ENCODE measurements at places on chromosomes 16 and 17.

DNA sequence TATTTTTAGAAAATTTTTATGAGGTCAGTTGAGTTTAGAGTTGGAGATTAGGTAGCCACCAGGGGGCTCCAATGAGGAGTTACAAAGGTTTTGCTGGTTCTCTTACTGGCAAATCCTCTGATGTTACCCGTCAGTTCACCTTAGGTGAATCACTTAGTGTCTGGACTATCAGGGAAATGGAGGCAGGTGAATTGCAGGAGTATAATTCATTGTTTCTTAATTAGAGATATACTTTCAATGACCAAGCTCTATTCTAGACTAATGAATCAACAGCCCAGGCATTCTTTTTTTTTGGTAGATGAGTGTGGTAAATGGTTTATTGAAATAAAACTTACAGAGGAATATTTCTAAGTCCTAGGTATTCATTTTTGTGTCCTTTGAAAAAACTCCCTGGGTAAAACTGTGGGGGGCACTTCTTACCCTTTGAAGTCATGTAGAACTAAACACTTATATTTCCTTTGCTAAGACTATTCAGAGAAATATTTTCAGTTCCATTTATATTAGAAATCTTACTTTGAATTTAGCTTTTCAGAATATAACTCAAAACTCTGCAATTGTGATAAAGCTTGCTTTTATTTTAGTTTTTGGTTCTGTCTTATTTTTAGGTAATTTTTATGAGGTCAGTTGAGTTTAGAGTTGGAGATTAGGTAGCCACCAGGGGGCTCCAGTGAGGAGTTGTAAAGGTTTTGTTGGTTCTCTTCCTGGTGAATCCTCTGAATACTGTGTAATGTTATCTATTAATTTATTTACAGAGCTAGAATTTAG lies 17.7 kb downstream of the PSMD11 start:
- DNase-seq, result peak; percentile 62

- DNase-seq, result peak; percentile 68
These were observed 1.5 kb downstream of the GRB7 start for GRCh38 chr17:39738983-39739884.

- DNase-seq, result no peak
These were observed 852 bp upstream of the HELZ start for GRCh38 chr17:67245694-67246402.

DNA sequence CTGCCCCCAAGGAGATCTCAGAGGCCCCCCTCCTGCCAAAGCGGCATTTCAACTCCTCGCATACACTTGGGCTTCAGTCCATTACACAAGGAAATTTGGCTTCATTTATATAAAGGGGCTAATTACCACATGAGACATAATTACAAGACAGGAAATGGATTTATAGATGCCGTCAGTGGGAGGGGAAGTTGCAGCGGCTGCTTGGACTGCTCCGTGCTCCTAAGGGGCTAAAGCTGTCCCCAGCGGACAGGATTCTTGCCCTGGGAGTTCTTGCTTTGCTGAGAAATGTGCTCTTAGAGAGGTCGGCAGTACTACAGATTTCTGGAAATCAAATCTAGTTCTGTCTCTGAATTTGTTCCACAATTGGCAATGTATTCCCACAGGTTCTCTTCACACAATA lies 57.2 kb upstream of the NLK start:
- DNase-seq, result no peak

GRCh38 chr16:55494994-55495421 lies 13.9 kb upstream of the LPCAT2 start:
- peak; percentile 97 for DNase-seq

- DNase-seq, result no peak
These were observed 3.1 kb downstream of the MYH3 start for GRCh38 chr17:10653987-10654386.

GRCh38 chr16:77548151-77548550 lies 113.3 kb upstream of the ADAMTS18 start:
- DNase-seq, result peak; percentile 61

- DNase-seq, result no peak
These were observed 12.4 kb downstream of the CBLN1 start for GRCh38 chr16:49269201-49269600.

DNA sequence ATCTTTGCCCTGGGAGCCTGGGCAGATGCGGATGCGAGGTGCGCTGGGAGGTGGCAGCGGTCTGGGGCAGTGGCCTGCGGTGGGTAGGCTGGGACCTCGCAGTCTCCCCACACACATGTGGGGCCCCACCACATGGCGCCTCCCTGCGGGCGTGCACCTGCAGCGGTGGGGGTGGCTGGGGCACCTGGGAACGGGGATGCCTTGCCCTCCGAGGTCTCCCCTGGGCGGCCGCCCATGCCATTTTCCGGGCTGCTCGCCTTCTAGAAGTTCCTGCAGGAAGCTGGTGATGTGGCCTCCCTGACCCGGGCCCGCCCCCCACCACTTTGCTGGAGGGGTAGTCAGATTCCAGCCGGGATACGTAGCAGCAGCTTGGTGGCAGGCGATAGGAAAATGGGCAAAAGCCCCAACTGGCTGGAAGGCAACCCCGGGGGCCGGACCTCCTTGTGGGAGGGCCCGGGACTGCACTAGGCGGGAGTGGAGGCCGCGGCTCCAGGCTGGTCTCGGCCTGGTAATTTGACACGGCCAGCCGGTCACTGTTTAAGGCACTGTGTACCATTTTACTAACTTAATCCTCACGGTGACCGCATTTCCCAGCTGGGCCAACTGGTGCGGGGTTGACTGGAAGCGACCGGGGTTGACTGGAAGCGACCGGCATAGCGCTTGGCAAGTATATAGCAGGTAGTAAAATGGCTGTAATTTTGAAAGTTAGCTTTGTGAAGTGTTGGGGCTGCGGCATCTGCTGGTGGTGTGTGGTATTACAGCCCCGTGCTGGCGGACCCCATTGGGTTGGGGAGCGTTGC lies 38.5 kb downstream of the IGF2BP1 start:
- peak; percentile 39 for DNase-seq

DNA sequence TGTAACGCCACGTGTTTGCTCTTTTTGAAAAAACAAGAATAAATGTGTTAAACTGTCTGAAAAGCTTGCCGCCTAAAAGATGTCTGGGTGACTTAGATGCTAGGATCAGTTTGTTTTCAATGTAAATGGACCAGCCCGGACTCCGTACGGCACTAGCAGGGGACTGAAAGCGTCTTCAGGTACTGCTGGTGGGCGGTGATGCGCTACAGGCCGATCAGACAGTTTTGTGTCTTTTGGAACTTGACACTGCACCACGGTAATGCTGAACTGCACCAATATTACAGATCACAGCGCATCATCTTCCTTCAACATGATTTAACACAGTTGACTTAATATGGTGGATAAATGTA lies 727 bp upstream of the MBTPS1 start:
- DNase-seq, result peak; percentile 37

- no peak for DNase-seq
These were observed 216.3 kb downstream of the PRKCA start for GRCh38 chr17:66518677-66519076.

- DNase-seq, result peak; percentile 62
These were observed 26.9 kb upstream of the RPL38 start for GRCh38 chr17:74176546-74177001.

GRCh38 chr16:87404764-87405625 lies 12.9 kb downstream of the MAP1LC3B start:
- peak; percentile 20 for DNase-seq

GRCh38 chr16:28596840-28597691 lies at the start of gene SULT1A2:
SULT1A2 (minus strand) TSS chr16:28597050; CDS start chr16:28595930, 1,120 bp downstream.
- DNase-seq, result no peak

DNA sequence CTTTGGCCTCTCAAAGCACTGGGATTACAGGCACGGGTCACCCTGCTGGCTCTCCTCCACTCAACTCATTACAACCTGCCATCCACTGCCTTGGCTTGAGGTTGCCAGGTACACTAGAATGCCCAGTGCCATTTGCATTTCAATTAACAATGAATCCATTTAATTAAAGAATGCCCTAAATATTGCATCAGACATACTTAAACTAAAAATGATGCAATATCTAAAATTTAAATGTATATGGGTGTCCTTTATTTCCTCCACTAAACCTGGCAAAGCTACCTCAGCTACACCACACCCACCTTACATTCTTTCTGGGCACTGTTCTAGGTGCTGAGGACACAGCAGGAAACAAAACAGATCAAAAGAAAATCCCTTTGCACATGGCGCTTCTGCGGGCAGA lies 382.2 kb upstream of the ZFHX3 start:
- no peak for DNase-seq
